ENCODE measurements at places on chromosomes 4 and X. TPM values are rescaled to one million over a fixed set of nuclear protein-coding genes. Genes with fewer than 3 reads are reported as not detected.
A peak's percentile ranks its signal among the peaks of the same experiment; 100 is the strongest.

PDLIM3 gene
- 139 TPM for total RNA-seq

RTL3 gene
- not detected for total RNA-seq

TEC gene
- total RNA-seq, result 0.84 TPM

DNA sequence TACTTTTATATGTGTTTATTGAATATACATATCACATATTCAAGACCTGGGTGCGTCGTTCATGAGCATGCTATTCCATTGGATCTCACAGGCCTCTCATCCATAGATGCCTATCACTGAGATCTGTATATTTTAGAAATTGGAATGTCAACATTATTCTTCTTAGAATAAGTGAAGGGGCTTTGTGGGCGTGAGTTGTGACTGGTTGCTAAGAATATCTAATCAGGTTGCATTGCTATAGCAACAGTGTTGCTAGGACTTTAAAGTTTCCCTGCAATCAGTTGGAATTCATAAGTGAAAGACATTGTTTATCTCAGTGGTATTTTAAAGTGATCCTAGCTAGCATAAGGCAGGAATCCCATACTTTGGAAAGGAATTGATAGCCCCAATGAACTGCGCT is 36.7 kb upstream of the ANK2 start:
- peaks cover 2% of the 10 kb centered on the region for H3K4me1 ChIP-seq
- no peaks in the 10 kb centered on the region for H3K27me3 ChIP-seq
- no peak overlapping the region for H3K4me3 ChIP-seq
- H3K36me3 ChIP-seq, result no peaks in the 10 kb centered on the region
- DNase-seq, result no peak

DNA sequence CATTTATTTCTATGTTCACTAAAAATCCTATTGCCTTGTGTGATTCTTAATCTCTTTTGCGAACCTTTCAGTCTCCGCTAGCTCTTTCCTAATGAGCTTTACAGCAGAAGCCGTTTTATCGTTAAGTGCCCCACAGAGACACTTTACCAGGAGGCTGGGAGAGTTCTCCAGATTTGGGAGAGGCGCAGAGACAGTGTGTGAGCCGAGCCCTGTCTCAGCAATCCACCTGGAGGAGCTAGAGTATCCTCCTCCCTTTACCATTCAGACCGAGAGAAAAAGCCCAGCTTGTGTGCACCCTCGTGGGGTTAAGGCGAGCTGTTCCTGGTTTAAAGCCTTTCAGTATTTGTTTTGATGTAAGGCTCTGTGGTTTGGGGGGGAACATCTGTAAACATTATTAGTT is 54.9 kb upstream of the MTM1 start:
- no peaks in the 10 kb centered on the region for H3K27me3 ChIP-seq
- DNase-seq, result no peak
- peaks cover 2% of the 10 kb centered on the region for H3K4me1 ChIP-seq
- H3K36me3 ChIP-seq, result no peaks in the 10 kb centered on the region
- no peak overlapping the region for H3K4me3 ChIP-seq

GRCh38 chr4:57462843-57463242 is 352.7 kb upstream of the IGFBP7 start:
- no peak for DNase-seq
- H3K4me3 ChIP-seq, result no peak overlapping the region
- no peak overlapping the region for H3K27ac ChIP-seq

- H3K36me3 ChIP-seq, result no peaks in the 10 kb centered on the region
- H3K4me3 ChIP-seq, result no peak overlapping the region
- H3K27me3 ChIP-seq, result no peaks in the 10 kb centered on the region
- no peak for DNase-seq
- H3K4me1 ChIP-seq, result no peaks in the 10 kb centered on the region
Measured at GRCh38 chrX:65601126-65601525, 66.3 kb upstream of the MSN start.

DNA sequence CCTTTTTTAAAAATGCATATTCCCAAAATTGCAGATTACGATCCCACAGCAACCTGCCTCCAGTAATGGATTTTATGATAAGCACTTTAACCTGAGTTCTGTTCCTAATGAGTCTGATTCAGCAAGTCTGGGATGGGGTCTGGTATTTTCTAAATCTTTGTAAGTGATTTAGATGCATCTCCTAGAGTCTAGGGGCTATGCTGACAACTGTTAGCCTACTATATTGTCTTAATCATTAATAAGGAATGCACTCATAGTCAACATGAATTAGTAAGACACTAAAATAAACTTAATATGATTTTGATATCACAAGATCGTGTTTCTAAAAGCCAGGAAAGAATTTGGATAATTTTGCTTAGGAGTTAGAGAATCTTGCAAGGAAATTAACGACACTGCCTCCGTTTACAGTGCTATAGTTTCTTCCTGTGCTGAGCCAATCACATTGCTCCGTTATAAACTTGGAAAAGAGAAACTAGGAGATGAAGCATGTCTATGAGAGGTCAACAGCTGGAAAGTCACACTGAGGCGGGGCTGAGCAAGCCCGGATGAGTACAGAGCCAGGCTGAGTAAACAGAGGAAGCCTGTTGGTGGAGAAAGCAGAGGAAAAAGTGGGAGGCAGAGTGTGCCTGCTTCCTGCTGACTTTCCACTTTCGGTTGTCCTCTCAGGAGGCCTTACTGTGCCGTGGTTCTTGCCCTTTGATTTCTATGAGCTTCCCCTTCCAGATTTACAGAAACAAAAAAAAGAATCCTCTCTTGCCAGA is 5.4 kb downstream of the SCARB2 start:
- peaks cover 19% of the 10 kb centered on the region for H3K4me1 ChIP-seq
- DNase-seq, result peak; percentile 73
- no peaks in the 10 kb centered on the region for H3K27me3 ChIP-seq
- H3K36me3 ChIP-seq, result no peaks in the 10 kb centered on the region
- H3K4me3 ChIP-seq, result no peak overlapping the region

Data from ovary (tissue), 10 donors.